Naive thymus-derived CD8-positive, alpha-beta T cell (primary cell): ENCODE measurements at places on chromosomes 2 and 18. TPM values are rescaled to one million over a fixed set of nuclear protein-coding genes. Genes with fewer than 3 reads are reported as not detected.

REG1A gene
- total RNA-seq, result not detected

ASB18 gene
- total RNA-seq, result not detected

PSD4 gene
- total RNA-seq, result 118 TPM

DNA sequence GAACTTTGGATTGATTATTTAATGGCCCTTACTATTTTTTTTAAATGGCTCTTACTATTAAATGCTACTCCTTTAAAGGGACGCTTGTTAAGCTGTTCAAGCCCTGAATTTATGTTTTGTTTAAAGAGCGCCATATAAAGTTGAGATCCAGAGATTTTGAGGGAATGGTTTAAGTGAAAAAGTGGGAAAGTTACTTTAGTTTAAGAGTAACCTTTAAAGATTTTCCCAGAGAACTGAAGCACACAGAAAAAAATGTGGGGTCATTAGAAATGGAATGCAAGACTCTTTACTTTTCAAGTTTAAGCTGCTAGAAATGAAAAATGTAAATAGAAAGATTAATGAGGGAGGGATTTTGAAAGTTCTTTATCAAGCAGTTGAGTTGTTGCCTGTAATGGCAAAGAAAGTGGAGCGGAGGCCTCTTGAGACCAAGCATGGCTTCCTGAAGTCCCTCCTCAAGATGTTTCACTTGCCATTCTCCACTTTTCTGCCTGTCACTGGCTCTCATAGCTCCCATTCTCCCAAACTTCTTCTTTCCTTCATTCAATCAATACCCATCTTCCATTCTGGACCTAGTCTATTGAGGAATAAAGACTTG is 93.2 kb downstream of the KCNS3 start:
- no peak for DNase-seq
- H3K4me1 ChIP-seq, result no peaks in the 10 kb centered on the region
- H3K27ac ChIP-seq, result no peak overlapping the region
- peaks cover 4% of the 10 kb centered on the region for H3K27me3 ChIP-seq
- no peaks in the 10 kb centered on the region for H3K36me3 ChIP-seq
- no peak overlapping the region for H3K4me3 ChIP-seq

- peaks cover 44% of the 10 kb centered on the region for H3K4me1 ChIP-seq
- H3K27me3 ChIP-seq, result no peaks in the 10 kb centered on the region
- DNase-seq, result peak; percentile 15
- peak overlapping the region; percentile 46 for H3K4me3 ChIP-seq
Observed at GRCh38 chr2:197130318-197130717, 180.3 kb downstream of the ANKRD44 start.

HAUS1 gene
- total RNA-seq, result 20.7 TPM

DNA sequence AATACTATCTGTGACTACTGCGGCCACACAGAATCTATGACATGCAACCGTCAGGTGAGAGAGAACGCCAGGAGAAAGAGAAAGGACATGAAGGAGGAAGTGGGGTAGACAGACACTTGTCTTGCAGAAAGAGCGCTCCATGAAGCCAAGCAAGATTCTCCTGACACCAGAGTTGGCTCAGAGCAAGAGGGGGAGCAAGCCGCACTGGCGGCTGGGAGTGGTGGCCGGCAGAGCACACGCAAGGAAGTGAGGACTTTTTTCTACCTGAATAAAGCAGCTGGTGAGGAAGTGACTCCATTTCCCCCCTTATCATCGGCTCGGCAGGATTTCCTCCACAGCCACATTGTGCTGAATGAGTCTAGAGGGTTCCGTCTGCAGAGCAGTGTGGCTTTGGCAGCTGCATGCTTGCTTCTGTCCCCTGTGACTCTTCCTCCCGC is 181.6 kb downstream of the BCL2 start:
- H3K4me1 ChIP-seq, result peaks cover 43% of the 10 kb centered on the region
- H3K27ac ChIP-seq, result peak overlapping the region; percentile 93
- H3K36me3 ChIP-seq, result peaks cover 8% of the 10 kb centered on the region
- no peaks in the 10 kb centered on the region for H3K27me3 ChIP-seq

DNA sequence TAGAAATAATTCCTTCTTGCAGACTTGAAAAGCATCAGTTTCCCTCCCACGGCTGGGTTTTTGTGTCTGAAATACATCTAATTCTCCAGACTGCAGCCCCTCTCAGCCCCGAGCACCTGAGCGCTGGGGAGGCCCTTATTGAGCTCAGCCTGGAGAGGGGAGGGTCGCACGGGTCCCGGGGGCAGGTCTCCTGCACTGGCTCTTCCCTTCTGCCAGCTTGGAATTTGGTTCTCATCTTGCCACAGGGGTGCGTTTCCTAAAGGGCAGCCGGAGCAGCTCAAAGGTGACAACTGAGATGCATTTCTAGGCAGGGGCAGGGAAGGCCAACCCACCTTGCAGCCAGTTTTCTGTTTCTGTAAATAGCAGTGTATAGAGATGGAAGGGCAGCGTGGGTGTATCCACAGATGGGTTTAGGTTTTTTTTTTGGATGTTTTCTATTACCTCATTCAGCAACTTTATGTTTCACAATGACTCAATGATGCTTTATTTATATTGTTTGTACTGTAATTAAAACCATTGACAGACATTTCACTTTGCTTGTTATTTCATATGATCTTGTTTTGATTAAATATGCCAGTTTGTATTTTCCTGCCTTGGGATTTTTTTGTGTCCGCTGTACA is 37.0 kb downstream of the GBX2 start:
- no peak overlapping the region for H3K4me3 ChIP-seq
- H3K36me3 ChIP-seq, result no peaks in the 10 kb centered on the region
- no peak for DNase-seq
- no peaks in the 10 kb centered on the region for H3K4me1 ChIP-seq
- no peak overlapping the region for H3K27ac ChIP-seq
